Fibroblast of skin of left quadriceps (primary cell): ENCODE measurements at places on chromosomes 7 and 10.

DNA sequence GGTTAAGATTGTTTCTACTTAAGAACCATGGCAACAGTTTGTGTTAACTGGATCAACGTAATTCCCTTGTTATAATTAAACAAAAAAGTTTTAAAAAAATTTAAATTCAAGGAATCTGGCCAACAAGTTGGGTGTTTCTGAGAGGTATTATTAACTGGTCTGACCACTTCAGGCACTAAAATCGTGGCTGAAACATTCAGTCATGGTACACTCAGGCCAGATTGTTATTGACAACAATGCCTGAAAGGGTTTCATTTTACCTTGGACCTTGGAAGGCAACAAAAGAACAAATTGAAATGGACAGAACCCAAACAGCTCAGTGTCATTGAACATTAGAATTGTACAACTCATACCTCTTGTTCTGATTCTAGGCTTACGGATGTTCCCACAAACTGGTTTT is 103.3 kb upstream of the ARMC3 start:
- no peak for DNase-seq

DNA sequence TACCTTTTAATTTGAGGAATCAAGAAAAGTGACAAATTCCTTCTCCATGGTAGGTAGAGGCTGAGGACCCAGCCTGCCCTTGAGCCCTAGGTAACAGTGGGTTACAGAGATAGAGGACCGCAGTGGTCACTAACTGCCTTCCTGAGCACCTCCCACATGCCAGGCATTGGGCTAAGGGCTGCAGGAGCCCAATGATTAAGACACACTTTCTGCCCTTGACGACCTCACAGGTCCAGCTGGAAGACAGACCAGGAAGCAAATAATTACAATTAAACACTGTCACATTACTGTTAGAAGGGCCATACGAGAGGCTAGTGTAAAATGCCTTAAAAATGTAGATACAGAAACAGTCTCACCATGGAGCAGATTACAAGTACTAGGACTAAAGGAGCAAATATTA is 156.8 kb upstream of the NFE2L3 start:
- no peak for DNase-seq

- DNase-seq, result peak; percentile 81
These were observed 26.5 kb downstream of the MRC1 start for GRCh38 chr10:17835688-17836087.

DNA sequence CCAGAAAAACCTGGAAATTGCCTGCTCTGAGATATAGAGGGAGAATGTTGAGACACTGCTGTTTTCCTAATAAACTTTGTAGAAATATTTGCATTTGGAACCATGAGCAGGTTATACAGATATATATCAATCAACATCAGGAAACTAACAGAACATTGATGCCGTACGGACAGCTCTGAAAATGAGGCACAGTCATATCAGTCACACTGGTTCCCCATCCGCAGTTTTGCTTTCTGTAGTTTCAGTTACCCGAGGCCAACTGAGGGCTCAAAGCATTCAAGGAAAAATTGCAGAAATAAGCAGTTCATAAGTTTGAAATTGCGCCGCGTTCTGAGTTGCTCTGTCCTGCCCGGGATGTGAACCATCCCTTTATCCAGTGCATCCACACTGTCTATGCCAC is 137.9 kb downstream of the KLF6 start:
- DNase-seq, result no peak

DNA sequence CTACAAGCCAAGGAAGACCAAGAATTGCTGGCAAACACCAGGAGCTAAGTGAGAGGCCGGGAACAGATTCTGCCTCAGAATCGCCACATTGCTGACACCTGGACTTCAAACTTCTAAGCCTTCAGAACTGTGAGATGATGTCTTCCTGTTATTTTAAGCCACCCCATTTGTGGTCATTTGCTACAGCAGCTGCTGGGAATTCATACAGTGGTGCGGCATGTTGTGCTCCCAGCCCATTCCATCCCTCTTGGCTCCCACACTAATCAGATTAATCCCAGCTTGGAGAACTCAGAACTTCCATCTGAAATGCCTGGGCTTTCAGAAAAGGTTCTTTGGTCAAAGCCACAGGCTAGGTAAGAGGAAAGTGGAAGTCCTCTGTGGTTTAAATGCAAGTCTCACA is 24.9 kb downstream of the TCAF1 start:
- DNase-seq, result no peak

- no peak for DNase-seq
These were observed 572.4 kb upstream of the MGMT start for GRCh38 chr10:128894641-128895040.

DNA sequence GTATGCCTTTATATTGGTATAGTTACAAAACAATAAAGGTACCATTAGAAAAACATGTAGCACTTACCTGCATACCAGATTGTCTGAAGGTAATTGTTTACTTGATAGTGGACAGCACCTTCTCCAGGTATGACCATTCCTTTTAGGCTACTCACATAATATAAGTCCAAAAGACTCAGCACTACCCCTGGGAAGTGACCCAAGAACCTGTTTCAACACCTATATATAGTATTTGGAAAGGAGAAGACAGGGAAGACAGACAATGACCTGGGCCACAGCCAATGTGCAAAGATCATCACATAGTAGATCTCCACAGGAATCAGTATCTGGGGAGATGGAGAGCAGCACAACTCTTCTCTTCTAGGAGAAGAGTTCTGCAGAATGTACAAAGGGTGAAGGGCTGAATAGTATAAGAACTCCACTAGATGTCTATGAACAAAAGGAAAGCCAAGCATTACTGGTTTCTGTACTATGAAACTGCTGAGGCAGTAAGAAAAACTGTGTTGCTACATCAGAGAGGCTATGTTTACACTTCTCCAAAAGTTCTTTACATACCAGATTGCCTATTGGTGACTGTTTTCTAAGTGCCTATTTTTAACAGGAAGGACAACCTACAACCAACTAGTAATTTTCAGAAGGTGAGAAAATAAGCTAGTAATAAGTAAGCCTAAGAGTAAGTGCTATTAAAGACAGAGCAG is 159.2 kb downstream of the BTAF1 start:
- DNase-seq, result no peak

DNA sequence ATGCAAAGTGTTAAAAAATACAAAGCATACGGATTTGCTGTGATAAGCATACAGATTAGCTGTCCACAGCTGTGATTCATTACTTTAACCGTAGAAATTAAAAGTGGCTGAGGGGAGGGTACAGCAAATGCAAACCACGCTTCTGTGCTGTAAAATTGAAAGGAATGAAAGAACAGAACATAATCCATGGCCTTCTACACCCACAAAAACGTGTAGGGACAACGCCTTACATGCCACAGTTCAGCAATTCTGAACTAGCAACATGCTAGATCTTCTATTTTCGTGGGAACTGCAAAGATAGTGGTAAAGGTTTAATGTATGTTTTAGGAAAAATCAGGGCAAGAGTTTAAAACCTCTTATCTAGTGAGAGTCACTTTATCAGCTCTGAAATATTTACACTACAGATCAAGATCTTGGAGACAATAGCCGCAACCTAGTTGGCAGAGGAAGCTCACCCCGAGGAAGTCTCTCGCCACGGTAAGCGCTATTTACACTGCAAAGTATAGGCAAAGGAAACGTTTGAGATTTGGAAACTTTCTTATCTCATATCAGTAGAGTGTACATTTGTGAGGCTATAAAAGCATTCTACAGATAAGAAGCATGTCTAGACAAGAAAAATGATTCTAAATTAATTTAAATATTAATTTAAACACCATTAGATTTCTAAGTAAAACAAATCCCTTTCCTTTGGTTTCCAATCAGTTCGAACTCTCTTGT is 193.6 kb downstream of the MLLT10 start:
- DNase-seq, result peak; percentile 20

- DNase-seq, result peak; percentile 6
These were observed 382.5 kb upstream of the KIAA1217 start for GRCh38 chr10:23826421-23826820.

GRCh38 chr7:29945259-29945809 is 44.3 kb downstream of the SCRN1 start:
- DNase-seq, result no peak

DNA sequence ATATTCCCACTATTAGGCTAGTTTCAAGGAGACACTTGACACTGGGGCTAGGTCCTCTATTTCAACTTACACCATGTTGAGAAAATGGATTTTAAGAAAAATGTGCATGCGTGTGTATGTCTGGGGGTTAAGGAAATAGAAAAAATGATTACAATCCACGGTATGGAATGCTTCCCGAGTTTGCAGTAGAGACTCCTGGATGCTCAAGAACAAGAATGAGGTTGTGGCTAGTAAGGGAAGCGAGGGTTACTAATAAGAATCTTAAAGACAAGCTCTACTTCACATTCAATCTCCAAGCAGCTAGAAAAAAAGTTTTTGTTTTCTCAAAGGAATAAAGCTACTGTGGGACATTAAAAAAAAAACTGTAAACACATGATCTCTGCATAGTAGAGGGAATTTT is 54.7 kb downstream of the ANK3 start:
- no peak for DNase-seq

- DNase-seq, result no peak
These were observed 55.2 kb upstream of the FAM133B start for GRCh38 chr7:92645114-92646061.

DNA sequence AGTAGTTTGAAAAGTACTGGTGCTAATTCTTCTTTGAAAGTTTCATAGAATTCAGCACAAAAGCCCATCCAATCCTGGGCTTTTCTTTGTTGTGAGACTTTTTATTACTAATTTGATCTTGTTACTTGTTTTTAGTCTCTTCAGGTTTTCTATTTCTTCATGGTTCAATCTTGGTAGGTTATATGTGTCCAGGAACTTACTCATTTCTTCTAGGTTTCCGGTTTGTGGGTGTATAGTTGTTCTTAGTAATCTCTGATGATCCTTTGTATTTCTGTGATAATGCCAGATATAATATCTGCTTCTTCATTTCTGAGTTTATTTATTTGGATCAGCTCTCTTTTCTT is 147.5 kb downstream of the RTKN2 start:
- no peak for DNase-seq

- DNase-seq, result no peak
These were observed 19.2 kb downstream of the GCC1 start for GRCh38 chr7:127566242-127566641.

GRCh38 chr7:128055637-128056036 is 24.4 kb upstream of the LRRC4 start:
- DNase-seq, result no peak

DNA sequence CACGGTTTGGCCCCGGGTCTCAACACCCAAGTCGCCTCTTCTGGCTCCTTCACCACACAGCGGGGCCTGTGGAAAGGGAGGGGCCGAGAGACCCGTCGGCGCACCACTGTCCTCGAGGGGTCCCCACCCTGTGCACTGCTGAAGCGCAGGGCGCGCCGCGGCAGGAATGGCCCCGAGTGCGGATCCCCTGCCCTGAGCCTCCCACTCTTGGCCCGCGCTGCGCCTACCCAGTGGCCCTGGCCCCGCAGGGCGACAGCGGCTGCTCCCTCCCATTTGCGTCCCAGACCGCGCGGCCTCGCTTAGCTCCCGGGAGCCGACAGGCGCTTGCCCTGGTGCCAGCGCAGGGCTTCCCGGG is 2.1 kb upstream of the SFMBT2 start:
- no peak for DNase-seq

GRCh38 chr10:42926843-42927242 is 144.2 kb downstream of the BMS1 start:
- DNase-seq, result peak; percentile 32

DNA sequence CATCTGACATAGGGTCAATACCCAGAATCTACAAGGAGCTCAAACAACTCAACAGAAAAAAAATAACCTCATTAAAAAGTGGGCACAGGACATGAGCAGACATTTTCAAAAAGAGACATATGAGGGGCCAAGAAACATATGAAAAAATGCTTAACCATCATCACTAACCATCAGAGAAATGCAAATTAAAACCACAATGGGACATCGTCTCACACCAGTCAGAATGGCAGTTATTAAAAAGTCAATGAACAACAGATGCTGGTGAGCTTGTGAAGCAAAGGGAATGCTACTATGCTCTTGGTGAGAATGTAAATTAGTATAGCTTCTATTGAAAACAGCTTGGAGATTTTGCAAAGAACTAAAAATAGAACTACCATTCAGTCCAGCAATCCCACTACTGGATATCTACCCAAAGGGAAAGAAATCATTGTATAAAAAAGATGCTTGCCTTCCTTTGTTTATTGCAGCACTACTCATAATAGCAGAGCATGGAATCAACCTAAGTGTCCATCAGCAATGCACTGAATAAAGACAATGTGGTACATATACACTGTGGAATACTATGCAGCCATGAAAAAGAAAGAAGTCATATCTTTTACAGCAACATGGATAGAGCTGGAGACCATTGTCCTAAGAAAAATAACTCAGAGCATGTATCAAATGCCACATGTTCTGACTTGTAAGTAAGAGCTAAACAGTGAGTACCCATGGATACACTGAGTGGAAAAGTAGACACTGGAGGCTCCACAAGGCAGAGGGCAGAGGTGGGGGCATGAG is 139.8 kb downstream of the ADARB2 start:
- DNase-seq, result no peak

- no peak for DNase-seq
These were observed 486 bp upstream of the LHFPL3 start for GRCh38 chr7:104327938-104328295.

GRCh38 chr7:29340696-29341095 is 146.1 kb downstream of the CHN2 start:
- DNase-seq, result no peak

GRCh38 chr7:3882782-3883181 is 581.7 kb downstream of the SDK1 start:
- no peak for DNase-seq

DNA sequence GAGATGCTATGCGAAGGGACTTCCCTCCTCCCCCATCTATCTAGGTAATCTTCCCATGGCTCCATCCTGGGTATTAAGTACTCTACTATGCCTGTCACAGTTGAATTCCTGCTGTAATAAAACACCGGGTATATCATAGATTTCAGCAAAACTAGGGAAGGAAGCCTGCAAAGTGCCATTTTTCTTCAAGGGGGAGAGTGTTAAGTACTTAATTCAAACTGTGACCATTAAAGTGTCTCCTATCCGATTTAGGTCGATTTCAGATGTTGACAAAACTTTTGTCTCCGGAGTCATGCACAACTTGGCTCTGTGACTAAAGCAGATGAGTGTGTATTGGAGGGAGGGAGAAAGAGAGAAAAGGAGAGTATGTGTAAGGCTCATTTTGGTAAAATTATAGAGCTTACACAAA is 4.6 kb downstream of the HOXA4 start:
- no peak for DNase-seq

- no peak for DNase-seq
These were observed 244.6 kb downstream of the SORCS1 start for GRCh38 chr10:106919871-106920282.

GRCh38 chr10:104297697-104298660 is 29.0 kb downstream of the GSTO2 start:
- peak; percentile 89 for DNase-seq

- no peak for DNase-seq
These were observed 70.4 kb downstream of the ST8SIA6 start for GRCh38 chr10:17383801-17384555.
